Naive B cell (primary cell): ENCODE measurements at places on chromosomes 1 and 21.

DNA sequence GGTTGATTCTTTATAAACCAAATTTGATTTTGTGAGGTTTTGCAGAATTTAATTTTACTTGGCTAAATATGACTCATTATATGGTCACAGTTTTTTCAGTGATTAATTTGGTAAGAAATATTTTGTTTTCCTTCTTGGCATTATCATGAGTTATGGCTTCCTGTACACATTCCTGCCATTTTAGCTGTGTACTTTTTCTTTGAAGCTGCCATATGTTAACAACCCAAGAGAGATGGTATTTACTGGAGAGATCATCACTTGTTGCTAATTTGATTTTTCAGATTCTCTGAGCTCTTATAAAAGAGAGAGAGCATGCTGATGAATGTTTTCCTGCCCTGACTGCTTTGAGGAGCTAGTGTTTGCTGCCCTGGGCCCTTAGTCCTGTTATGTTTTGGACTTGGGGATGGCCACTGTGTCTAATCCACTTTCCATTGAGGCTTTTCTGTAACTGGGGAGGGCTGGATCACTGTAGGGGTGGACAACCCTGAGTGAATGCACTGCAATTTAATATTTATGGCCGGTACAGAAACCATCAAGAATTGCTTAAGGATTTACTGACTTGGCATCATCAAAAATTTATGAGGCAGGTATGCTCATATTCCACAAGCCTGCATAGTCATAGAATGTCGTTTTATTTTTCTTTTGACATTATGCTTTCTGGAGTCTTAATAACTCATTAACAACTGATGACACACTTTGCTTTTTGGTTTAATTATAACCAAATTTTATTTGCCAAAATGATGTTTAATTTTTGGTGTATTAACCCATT is 200.9 kb downstream of the DISC1 start:
- no peak for DNase-seq

DNA sequence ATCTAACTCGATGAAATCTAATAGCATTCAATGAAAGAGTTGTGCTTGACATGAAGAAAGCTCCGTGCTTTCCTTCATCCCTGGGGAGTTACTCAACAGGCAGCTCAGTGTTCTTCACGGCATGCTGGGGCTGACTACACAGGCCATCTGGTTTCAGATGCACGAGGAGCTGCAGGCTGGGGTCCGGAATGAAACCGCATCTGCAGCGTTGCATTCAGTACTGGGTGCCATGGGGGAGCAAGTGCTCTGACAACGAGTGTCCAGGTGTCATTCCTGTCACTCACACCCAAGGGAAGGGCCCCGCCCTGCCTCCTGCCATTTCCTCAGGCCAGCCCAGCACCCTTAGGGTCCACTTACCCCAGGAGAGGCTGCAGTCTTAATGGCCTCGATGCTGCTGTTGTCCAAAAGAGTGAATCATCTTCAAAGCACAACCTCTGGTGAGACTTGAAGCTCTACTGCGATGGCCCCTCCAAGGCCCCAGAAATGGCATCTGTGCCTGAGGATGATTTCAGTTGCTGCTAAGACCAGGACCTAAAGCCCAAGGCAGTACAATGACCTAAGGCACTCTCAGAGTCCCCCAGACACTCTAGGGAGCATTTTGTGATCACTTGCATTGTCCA is 61.4 kb downstream of the STUM start:
- no peak for DNase-seq

GRCh38 chr1:11187000-11187399 is 2.2 kb upstream of the ANGPTL7 start:
- DNase-seq, result no peak

GRCh38 chr1:145824499-145824842 is 471 bp downstream of the POLR3C start:
- no peak for DNase-seq

DNA sequence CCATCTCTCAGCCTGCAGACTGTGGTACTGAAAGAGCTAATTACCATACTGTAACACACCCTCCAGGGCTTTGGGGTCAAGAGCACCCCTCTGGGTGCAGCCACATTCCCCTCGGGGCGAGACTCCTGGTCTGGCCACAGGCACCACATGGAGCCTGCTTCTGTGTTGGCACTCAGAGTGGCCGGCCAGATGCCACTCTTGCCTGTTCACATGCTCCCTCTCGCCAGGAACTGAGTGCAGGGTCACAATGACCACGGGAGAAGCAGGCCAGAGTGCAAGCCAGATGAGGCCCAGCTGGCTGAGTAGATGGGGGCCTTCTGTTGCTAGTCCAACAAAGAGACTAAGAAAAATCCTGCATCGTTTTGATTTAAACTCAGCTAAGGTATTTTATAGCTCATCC is 864.0 kb downstream of the KCNT2 start:
- no peak for DNase-seq

DNA sequence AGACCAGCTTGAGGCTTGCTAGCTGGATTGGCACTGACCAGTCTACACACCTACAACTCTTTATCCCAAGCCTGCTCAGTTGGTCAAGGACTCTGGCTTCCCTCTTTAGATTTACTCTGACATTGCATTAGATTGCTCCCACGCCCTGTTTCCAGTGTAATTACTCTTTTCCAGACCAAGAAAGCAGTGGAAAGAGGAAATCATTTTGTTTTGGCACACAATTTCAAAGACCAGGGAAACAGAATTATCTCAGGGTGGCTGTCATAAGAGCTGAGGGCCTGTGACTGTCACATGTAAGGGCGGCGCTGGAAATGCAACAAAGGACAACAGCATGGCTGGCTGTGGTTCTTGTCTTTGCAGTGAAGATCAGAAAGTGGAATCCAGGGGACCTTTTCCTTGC is 302.7 kb downstream of the HHAT start:
- DNase-seq, result no peak

DNA sequence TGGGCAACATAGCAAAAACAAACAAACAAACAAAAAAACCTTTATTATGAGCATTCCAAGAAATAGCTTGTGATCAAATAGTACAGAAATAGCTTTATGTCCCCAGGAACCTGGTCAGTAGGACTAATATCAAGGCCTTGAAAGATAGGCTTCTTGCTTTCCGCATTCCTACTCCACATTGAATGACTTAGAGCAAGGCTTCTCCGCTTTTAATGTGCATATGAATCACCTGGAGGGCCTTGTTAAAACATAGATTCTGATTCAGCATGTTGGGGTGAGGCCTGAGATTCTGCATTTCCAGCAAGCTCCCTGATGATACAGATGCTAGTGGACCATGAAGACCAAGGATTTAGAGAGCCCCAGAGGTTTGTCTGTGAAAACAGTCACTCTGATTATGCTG is 17.4 kb downstream of the PLEKHA6 start:
- no peak for DNase-seq

- DNase-seq, result no peak
These were observed 12.7 kb upstream of the C1orf159 start for GRCh38 chr1:1128454-1129139.

DNA sequence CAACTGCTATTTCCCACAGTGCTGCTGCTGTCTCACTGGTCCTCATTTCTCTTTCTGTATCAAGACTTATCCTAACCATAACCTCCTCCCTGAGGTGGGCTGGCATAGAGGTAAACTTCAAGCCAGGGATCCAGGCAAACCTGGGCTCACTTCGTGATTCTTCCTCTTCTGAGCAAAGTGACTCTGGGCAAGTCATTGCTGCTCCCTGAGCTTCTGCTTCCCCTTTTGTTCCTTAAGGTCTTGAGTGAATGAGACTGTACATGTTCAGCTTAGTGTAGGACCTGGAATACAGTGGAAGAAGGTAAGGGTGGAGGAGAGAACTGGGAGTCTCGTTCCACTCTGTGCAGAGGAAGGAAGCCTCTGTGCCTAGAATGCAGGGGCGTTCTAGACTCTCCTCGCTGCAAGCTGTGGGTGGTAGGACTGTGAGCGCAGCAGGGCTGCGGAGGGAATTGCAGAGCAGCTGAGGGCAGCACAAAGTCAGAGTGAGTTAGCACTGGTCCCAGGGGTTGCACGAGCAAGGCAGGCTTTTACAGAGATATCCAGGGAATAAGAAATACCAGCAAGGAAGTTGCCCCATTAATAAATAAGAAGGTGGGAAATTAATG is 11.4 kb upstream of the ERI3 start:
- DNase-seq, result no peak

DNA sequence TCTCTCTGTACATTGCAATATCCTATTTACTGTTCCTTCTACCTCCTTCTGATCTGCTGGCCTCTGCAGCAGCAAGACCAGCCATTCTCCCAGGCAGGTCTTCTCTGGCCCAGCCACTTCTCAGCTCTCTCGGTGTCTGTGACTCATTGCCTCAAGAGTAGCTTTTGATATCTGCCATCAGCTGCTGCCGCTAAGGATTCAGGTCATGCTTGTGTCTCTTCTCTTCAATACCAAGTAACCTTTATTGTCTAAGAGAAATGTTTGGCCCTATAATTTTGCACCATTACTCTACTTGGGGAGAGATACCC is 101.8 kb downstream of the TMEM53 start:
- no peak for DNase-seq

DNA sequence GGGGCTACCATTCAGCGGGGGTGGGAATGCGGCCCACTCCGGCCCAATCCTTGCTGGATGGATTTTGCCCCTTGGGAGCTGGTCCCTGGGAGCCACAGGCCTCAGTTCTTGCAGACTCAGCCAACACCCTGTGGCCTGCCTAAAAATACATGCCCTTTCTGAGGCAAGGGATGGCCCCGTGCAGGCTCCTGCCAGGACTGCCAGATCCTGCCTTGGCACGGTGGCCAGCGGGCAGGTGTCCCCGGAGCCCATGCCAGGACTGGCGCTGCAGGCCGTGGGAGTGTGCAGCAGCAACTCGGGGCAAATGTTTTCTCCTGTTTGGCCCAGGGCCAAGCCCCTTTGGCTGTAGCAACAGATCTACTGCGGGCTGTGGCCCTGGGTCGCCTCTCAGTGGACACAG is 1.6 kb upstream of the PANK4 start:
- DNase-seq, result no peak

GRCh38 chr1:10992864-10993263 is 19.6 kb upstream of the TARDBP start:
- DNase-seq, result no peak

DNA sequence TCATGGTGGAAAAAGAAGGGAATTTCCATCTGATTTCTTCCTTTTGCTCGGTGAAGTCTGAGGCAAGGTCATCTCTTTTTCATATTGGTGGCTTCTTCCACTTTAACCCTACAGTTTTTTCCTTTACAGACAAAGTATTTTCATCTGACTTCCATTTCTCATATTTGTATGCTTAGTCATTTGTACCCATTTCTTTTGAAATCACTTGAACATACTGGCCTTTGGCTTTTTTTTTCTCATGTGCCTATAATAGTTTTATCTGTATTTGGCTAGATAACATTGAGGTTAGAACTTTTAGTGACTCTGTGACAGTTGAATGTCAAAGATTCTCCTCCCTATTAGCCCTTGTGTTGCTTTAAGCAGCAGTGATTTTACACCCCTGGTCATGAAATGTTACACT is 27.7 kb downstream of the IL12RB2 start:
- DNase-seq, result no peak

DNA sequence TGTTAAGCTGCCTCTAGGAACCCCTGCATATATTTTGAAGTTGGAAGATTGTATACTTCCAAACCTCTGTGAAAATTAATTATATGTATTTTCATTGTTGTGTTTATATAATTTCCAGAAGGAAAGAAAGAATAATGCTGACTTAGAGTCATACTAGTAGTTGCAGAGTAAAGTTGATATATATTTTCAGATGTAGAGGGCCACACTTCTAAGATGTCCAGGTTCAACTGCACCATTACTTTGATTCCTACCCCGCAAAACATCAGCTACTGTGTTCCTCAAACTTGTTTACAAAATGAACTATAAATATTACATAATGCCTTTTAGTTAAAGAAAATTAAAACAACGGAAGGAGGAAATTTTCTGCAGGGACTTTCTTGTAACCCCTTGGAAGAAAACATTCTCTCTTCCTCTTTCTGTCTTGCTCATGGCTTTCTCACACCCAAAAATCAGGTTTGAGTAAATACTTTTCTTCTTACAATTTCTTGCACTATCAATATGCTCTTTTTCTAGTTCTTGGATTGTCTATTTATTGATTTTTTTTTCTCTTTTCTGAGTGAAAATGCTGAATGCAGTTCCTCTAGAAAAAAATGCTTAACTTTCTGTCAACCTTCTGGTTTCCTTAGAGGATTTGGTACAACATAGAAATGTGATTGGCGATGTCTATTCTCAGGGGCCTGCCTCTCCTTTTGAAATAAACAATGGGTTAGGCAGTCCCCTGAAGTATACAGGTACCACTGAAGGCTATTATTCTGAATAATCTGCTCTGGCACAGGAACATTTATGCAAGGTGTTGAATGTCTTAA is 867.8 kb downstream of the TTLL7 start:
- DNase-seq, result no peak

DNA sequence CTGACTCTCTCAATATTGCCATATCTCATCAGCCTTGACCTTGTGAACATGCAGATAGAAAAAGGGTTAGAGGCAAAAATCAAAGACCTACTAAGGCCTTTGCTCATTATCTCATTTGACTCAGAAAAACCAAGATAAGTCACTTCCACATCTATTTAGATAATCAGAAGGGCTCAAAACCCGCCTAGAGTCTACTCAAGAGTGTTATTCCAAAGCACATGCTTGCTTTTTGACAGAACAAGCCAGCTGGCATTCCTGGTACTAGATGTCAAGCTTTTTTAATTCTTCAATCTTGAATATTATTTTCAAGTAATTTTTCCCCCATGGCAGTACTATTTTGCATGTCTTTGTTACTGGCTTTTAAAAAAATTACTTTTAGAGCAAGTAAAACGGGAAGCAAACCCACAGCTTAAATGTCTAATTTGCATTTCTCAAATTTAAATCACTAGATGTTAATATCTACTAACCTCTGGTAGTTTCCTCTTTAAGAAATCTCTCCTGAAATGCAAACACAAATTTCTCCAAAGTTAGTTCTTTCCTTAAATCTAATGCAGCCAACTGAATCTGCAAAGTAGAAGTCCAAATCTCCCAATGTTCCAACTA is 51.5 kb downstream of the APP start:
- peak; percentile 7 for DNase-seq

DNA sequence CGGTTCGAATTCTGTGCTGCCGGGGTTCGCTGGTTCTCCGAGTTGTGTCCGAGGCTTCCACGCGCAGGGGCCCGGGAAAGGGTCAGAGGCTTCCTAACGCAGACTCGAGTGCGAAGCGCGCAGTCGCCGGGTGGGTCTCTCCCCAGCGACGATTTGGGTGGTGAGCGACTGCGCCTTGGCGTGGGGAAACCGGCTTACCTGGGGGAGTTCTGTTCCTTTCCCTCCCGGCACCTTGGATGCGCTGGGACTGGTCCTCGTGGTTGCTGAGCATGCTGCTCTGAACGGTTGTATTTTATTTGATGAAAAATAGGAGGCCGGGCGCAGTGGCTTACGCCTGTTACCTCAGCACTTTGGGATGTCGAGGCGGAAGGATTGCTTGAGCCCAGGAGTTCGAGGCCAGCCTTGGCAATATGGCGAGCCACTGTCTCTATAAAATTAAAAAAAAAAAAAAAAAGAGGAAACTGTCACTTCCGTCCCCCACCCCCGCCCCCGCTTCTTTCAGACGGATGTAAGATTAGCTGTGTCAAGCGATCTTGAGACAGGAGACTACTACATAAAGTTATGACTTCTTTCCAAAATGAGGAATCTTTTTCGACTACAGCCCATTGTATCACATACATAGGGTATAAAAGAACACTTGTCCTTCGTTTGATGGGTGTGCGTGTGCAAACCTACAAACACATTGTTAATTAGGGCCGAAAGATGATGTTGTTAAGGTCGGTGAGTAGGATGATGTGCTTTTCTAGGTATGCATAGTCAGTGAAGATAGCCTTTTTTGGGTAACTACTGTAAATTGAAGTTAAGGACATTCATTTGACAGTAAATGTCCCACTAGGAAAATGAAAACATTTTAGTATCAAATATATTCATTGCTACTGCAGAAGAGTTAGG is at the start of gene CCDC18:
Gene CCDC18, plus strand, starts transcription at position 2 of the 891 bp plus-strand sequence. CDS start 2,638 bp downstream, outside the sequence.
- no peak for DNase-seq
